H1 (cell line): ENCODE measurements at places on chromosomes 1 and 21.

DNA sequence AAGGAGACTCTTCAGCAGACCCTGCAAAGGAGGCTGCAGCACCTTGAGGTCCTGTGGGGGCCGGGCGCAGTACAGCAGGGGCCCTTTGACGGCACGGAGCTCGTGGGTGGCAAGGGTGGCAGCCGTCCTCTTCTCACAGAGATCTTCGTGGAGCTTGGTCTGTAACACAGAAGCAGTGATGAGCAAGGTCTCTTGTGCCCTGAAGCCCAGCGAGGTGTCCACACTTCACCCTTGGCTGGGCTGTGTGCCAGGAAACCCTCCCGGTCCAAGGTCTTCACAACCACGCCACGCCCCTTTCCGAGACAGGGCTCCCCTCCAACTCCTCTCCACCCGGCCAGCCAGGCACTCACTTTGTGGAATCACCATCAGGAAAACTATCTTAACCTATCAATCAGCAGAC, 11.3 kb downstream of the LRRC47 start:
- DNase-seq = no peak

DNA sequence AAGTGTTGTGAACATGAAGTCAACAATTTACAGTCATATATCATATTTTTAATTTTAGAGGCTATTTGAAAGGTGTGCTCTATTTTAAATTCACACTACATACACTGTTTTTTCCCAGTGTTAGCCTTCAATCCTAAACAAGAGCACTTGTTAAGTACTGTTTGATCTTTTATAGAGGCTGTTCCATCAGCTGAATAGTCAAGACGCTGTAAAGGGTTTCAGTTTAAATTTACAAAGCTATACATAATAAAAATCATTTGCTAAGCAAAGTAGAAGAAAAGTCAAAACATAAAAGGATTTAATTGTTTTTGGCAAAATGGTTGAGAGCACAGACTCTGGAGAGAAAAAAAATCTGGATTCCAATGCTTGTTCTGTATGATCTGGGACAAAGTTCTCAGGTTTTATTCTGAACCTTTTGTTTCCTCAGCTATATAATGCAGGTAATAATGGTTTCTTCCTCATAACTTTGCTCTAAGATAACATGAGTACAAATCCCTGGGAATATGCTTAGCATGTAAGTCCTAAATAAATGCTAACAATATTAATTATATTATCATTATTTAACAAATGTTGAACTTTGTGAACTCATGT, 44.3 kb downstream of the RBM11 start:
- DNase-seq = no peak

DNA sequence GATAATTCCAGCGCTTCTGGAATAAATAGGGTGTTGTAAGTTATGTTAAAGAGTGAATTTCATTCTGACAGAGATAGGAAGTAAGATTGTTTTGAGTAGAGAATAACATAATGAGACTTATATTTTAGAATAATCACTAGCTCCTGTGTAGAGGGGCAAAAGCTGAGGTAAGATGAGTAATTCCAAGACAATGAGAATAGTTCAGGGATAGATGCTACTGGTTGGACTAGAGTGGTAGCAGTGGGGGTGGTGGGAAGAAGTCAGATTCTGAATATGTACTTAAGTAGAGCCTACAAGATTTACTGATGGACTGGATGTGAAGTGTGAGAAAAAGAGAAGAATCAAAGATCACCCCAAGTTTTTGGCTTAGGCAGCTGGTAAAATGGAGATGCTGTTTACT, 23.3 kb upstream of the MOV10 start:
- no peak for DNase-seq

DNA sequence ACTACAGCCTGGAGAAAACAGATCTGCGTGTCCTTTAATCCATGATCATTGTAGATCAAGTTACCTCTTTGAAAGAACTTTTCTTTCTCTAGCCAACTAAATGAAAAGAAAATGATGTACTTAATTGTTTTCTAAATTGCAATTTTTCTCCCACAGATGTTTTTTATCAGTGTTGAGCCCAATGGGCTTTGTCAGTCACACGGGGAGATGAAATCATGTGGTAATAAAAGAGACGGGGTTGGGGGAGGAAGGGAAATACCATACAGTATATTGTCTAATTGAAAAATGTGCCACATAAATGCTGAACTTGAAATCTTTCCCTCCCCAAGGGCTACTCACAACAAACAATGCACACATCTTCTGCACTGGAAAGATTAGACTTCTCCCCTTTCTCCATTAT, 58.4 kb downstream of the NTMT2 start:
- DNase-seq = no peak

DNA sequence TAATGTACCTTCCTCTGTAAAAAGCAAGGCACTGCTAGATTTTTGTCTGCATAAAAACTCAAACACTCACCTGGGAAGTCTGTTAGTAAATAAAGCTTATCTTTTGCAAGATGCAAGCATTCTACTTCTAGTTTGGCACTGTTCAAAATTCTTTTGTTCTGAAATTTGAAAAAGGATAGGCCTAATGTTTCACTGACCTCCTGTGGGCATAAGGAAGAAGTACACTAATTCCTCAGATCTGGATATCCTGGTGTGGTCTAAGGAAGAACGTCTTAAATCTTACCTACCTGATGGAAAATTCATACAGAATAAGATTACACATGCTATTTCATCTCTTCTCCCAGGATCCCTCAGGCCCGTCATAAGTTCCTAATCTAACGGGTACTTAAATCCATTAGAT, 93.5 kb upstream of the CAMK1G start:
- DNase-seq = no peak

DNA sequence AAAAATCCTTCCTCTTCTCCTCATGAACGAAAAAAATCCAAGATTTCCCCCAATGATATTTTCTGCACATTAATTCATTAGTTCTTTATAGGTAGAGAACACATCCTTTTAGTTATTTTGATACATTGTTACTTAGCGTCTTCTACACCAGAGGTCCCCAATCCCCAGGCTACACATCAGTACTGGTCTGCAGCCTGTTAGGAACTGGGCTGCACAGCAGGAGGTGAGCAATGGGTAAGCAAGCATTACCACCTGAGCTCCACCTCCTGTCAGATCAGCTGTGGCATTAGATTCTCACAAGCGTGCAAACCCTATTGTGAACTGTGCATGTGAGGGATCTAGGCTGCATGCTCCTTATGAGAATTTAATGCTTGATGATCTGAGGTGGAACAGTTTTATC, 13.0 kb downstream of the EXTL2 start:
- DNase-seq = no peak

DNA sequence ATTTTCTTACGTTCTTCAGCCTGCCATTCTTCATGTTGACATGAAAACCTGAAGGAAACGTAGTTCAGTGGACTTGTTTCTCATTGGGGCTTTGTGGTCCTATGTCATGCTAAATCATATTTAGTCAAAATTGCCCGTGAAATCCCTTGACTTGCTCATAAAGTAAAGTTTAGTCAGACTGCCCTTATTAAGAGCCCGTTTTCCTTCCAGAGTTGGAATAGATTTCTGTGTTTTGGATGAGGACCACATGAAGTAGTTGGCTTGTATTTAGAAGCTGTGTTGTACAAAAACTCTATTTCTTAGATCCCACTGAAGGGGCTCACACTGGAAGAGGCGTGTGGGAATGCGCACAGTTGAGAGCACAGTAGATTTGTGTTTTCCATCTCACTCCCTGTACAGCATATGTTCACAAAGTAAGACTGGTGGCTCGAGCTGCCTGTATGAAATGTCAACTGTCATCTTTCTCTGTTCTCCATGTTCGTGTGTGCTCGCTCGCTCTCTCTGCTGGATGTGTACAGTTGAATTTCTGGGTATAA, 42.4 kb downstream of the CAMTA1 start:
- no peak for DNase-seq

DNA sequence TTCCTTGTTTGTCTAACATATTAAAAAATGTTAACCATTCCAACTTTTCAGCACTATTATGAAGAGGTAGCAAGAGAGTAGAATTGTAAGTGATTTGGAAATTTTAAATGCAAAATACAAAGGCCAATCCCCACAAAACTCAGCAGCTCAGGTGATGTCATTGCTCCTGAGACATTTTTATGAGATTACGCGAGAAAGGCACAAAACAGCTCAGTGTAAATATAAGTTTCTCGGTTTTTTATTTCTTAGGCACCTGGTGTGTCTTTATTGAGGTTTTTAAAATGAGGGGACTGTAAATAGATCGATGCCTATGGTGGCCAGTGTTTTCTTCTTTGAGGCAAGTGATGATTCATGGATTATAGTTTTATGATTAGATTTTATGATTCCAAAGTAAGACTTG, 6.1 kb downstream of the ABCG1 start:
- DNase-seq = no peak
